ENCODE measurements at places on chromosomes 12 and 14.

- DNase-seq, result no peak
Measured at GRCh38 chr14:35576856-35577255, 42.9 kb downstream of the INSM2 start.

DNA sequence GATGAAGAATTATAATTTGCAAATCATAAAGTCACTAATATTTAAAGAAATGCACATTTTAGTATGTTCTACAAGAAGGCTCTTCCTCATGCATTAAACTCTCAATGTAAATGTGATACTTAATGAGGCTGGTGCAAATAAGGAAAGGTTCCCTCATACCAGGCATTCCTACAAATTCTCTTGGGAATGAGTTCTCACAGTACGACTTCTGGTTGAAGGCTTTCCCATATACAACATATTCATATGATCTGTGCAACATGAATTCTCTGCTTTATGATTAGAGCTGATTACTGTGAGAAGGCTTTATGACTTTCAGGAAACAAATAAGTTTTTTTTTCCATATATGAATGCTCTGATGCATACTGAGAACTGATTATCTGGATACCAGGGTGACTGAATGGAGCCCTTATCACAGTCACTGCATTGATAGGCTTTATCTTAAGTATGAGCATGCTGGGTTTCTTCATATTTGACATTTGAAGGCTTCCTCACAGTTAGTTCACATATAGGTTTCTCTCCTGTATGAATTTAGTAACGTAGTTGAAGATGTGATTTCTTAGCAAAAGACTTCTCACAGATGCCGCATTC lies 293.9 kb downstream of the RAD51B start:
- no peak for DNase-seq

DNA sequence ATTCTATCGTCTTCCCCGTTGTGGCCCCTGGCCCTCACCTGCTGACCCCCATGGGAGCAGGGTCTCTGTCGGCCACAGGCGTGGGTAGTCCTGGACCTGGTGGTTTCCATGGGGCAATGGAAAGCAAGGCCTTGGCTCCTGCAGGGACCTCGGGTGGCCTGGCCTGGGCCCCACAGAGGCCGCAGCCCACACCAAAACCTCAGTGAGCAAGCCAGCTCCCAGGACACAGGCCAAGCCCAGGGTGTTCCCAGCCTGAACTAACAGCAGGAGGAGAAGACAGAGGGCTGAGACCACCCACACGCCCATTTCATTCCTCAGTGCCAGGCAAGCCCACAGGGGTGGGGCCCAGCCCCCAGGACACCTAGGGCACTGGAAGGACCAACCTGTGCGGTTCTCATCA lies 16.9 kb downstream of the ABCB9 start:
- DNase-seq, result no peak

GRCh38 chr14:77177702-77178101 lies 3.9 kb upstream of the TMEM63C start:
- DNase-seq, result no peak

- no peak for DNase-seq
Measured at GRCh38 chr12:55723516-55724225, 3.5 kb downstream of the RDH5 start.

GRCh38 chr12:109182041-109182839 lies 65.9 kb downstream of the ACACB start:
- DNase-seq, result no peak

GRCh38 chr14:99194136-99194535 lies 77.9 kb downstream of the BCL11B start:
- DNase-seq, result no peak

- no peak for DNase-seq
Measured at GRCh38 chr14:32003585-32003984, 73.5 kb upstream of the ARHGAP5 start.

DNA sequence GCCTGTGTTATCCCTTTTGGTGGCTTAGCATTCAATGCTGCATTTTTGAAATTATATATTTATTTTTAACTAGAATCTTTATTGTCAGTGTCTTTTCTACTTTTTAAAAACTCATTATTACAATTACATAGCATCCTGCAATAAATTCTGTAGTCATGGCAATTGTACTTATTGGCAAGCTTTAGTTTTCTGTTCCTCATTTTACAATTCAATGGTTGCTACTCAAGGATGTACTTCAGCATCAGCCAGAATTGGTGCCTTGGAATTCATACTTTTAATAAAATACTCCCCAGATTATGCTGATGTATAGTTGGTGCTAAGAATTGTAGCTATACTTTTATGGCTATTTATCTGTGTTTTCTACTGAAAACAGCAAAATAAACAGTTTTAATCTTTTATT lies 1756.8 kb upstream of the SEL1L start:
- no peak for DNase-seq

DNA sequence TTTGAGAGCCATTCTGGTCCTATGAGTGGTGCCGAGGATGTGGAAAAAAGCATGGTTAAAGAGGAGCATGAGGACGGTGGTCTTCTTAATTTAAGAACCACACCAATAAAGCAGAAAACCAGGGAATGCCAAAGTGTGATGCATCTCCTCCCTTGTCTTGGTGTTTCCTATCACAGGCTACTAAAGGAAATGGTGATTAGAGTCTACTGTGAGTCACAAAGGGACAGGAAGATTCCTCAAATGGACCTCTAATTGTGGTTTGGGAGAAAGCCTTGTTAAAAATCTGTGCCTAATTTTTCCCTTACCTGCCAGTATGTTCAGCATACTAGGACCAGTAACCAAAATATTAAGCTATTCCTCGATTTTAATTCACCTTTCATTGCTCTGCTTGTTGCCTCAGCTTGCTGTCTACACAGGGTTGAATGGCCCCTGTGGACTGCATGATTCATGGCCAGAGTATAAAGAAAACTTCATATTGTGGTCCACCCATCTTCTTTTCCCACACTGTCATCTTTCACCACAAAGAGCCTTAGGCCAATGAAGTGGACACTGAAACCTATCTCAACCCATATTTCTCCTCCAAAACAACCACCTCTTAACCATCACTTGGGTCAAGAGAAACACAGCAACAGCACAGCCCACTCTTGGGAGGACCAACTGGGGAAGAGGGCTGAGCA lies 38.8 kb downstream of the DIO2 start:
- no peak for DNase-seq

DNA sequence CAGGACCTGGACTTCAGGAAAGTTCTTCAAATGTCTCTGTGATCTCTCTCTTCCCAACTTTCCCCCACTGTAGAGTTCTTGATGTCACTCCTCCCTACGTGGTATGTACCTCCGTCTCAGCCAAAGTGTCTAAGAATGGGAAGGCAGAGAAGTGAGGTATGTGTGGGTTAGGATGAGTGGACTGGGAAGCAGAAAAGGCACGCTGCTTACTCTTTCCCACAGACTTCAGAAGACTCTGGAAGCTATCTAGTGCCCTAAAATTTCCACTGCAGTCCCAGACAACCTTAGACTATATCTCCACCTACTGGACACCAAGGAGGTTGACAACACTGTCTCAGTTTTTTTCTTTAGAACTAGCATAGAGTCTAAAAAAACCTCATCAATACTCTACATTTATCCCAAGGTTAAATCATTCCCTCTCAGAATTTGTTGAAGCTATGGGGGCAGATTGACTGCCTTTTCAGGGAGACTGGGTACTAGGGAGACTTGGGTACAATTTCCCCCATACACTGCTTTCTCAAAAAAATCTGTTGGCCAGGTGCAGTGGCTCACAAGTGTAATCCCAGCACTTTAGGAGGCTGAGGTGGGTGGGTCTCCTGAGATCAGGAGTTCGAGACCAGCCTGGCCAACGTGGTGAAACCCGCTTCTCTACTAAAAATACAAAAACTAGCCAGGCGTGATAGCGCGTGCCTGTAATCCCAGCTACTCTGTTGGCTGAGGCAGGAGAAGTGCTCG lies 20.6 kb upstream of the ITGA5 start:
- peak; percentile 49 for DNase-seq

DNA sequence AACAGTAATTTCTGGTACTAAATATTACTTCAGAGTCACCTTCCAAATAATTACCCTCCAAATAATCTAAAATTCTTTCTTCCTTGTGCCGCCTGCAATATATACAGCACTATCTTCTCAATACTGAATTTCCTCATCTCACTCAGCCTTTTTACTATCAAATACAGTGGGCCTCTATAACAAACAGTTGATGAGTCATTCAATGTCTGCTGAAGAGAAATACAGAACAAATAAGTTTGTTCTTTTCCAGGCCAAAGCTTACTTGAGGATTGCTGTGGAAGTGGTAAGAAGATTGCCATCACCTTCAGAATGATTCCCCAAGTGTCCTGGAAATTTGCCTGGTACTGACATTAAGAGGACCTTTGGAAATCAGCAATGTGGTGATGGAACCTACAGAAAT lies 218.2 kb upstream of the ARHGAP5 start:
- no peak for DNase-seq

GRCh38 chr12:92244036-92244435 lies 98.4 kb upstream of the BTG1 start:
- DNase-seq, result no peak

GRCh38 chr12:68170726-68171125 lies 11.2 kb upstream of the IFNG start:
- DNase-seq, result no peak

GRCh38 chr12:52913431-52913821 lies 8.6 kb upstream of the KRT8 start:
- no peak for DNase-seq

GRCh38 chr14:68386950-68387779 lies 405.7 kb downstream of the ZFP36L1 start:
- DNase-seq, result no peak

- DNase-seq, result no peak
Measured at GRCh38 chr12:55034218-55034617, 14.4 kb downstream of the NEUROD4 start.

DNA sequence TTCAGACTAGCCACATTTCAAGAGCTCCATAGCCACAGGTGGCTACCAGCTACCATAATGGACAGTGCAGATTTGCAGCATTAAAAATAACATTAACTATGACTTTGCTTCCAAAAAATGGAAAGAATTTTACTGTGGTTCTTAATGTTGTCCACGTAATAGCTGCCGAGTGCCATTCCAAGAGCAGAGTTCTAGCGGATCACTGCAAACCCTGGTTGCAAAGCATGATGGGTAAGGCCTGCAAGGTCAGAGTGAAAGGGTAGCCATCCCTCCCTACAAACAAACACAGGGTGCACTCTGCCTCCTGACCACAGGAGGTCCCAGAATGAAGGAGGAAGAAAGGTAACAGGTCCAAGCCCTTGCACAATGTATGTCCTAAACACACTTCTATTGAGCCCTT lies 157.6 kb downstream of the DPF3 start:
- no peak for DNase-seq

DNA sequence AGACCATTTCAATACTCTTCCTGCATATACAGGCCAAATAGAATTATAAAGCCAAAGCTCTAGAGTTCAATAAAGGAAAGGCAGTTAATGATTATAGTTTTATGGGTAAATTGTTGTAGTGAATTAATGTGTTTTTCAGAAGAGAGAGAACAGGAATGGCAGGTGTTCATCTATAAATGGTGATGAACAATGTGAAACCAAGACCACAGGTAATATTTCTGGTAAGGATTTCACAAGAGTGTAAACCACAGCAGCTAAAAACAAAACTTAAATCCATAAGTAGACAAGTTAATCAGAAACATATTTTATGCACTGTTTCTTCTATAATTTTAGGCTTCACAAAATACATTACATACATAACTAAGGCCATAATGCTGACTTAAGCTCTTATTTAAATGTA lies 204.4 kb downstream of the SYT1 start:
- no peak for DNase-seq

GRCh38 chr14:45199230-45199629 lies 53.8 kb downstream of the MIS18BP1 start:
- no peak for DNase-seq

DNA sequence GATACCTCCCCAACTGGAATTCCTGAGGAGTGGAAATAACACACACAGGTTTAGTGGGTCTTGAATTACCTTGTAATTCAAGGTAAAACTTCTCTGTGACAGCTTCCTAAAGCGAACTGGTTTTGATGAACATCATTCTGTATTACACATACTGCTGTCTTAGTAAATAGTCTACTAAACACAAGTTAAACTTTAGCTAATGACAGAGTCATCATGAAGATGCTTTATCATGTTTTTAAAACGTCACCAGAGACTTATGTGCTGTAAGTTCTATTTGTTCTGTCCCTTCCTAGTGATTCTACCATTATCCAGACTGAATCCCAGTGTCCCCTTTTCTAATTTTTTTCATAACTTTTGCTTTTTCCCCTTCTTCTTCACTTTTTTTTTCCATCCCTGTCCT lies 11.6 kb upstream of the GXYLT1 start:
- DNase-seq, result no peak

DNA sequence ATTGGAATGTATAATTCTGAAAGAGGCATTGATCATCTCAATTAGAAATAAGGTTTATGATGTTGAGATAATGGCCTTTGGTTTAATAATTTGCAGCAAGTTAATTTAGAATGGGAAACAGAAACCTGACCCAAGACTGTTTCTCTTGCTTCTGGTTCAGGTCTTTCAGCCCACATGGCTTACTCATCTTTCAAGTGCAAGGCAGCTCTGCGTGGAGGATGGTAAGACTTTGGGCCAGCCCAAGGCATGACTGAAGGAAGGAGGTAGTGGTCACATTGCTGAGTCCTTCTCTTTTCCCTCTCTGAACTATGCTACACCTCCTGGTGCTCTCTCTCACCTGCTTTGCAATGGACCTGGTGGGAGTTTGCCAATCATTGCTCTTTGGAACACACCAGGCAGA lies 98.7 kb downstream of the CAND1 start:
- no peak for DNase-seq

DNA sequence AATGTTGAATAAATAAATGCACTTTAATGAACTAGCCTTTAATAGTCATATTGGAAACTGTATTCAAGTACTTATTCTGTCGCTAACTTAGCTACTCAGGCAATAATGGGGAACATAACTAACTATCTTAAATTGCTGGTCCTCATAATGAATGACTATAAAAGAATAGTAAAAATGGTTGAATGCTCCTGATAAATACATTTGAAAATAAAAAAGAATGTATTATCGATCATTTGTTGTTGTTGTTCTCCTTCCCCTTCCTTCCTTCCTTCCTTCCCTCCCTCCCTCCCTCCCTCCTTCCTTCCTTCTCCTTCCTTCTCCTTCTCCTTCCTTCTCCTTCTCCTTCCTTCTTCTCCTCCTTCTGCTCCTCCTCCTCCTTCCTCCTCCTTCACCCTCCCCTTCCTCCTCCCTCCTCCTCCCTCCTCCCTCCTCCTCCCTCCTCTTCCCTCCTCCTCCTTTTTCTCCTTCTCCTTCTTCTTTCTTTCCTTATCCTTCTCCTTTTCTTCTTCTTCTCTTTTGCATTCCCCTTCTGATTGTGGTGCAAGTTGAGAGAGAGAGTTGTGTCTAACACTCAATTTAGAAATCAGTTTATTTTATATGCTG lies 133.0 kb downstream of the NAV3 start:
- no peak for DNase-seq

GRCh38 chr12:6228535-6229223 lies 28.5 kb downstream of the CD9 start:
- DNase-seq, result no peak

All from activated CD4-positive, alpha-beta T cell treated with anti-CD3 and anti-CD28 coated beads, Interleukin-2, Interleukin-6, amounts not matched to agents 100 ng/mL and 50 ng/mL, durations not matched to agents 16 hours and 8 hours (primary cell).